ENCODE measurements at places on chromosomes 16 and 17. TPM values are rescaled to one million over a fixed set of nuclear protein-coding genes. Genes with fewer than 3 reads are reported as not detected.

The HOXB6 gene
- polyA plus RNA-seq, result 0.58 TPM

GRCh38 chr16:3070608-3071111 lies 5.2 kb downstream of the IL32 start:
- no peak for DNase-seq

The ALDH3A1 gene
- polyA plus RNA-seq, result 3.2 TPM

- DNase-seq, result no peak
These were observed 13.9 kb downstream of the ARL2BP start for GRCh38 chr16:57258910-57259475.

DNA sequence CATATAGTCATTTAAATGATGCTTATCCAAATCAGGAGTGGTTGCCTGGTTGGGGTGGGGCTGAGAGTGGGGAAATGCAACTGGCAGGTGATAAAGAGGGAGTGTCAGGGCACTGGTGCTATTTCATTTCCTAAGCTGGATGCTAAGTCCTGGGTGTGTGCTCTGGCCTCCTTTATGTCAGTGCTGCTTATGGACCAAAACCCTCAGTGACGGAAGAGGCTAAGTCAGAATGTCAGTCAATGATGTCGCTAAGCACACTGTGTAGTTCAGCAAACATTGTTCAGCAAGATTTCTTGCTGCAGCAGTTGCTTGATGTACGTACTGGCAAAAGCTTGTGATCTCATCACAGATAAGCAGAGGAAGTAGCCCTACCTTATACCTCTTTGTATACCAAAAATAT lies 16.4 kb upstream of the FLCN start:
- no peak for DNase-seq

DNA sequence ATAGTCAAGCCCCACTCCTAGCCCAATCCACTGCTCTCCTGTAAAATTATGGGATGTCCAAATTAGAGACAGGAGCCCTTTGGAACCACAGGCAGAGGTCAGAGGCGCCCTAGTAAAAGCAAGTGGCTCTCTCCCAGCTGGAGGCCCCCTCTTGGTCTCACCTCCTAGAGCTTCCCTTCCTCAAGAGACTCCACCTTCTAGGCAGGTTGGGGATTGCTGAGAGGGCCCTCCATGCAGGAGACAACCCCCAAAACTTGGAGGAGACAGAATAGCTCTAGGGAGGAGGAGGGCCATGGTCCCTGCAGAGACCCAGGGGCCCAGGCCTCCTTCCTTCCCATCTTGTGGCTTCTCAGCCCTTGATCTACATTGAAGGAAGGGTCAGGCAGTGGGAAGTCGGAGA lies 29.4 kb downstream of the NEUROD2 start:
- DNase-seq, result no peak

DNA sequence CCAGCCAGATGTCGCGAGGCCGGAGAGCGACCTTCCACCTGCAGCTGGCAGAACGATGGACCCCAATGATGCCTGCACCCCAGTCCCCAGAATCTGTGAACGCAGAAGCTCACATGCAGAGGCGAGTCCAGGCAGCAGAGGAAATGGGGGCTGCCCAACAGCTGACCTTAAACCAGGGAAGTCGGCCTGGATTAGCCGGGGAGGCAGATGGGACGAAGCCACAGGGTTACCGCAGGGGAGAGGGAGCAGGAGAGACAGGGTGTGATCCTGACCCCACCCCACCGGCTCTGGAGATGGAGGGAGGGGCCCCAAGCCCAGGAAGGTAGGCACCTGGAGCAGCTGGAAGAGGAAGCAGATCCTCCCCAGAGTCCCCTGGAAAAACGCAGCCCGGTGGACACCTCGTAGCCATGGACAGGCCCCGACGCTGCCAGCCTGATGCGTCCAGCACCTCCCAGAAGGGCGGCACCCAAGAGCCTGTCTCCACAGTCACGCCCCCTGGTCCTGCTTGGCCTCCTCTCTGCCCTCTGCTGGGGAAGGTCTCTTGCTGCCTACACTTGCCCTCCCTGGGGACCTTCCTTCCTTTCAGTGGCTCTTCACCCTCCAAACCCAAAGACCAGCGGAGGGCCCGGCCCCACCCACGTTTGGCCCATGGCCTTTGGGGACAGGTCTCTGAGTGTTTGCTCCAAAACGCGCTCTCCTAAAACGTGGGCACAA lies 37.3 kb downstream of the PIEZO1 start:
- peak; percentile 75 for DNase-seq
